ENCODE measurements at places on chromosomes 1 and 21. TPM values are rescaled to one million over a fixed set of nuclear protein-coding genes. Genes with fewer than 3 reads are reported as not detected.

LCE1A gene
- total RNA-seq = not detected

FAM78B gene
- total RNA-seq = 0.81 TPM

NLRP3 gene
- total RNA-seq = 5.1 TPM

INPP5B gene
- total RNA-seq = 44.2 TPM

FOXD3 gene
- 0.14 TPM for total RNA-seq

GSTM4 gene
- total RNA-seq = 15.7 TPM

C4BPB gene
- total RNA-seq = 3.7 TPM

SPATC1L gene
- total RNA-seq = 3.2 TPM

SH3D21 gene
- 5.6 TPM for total RNA-seq

RNU1-4 gene
- total RNA-seq = under 0.01 TPM

SLC26A9 gene
- total RNA-seq = 1.1 TPM

DNA sequence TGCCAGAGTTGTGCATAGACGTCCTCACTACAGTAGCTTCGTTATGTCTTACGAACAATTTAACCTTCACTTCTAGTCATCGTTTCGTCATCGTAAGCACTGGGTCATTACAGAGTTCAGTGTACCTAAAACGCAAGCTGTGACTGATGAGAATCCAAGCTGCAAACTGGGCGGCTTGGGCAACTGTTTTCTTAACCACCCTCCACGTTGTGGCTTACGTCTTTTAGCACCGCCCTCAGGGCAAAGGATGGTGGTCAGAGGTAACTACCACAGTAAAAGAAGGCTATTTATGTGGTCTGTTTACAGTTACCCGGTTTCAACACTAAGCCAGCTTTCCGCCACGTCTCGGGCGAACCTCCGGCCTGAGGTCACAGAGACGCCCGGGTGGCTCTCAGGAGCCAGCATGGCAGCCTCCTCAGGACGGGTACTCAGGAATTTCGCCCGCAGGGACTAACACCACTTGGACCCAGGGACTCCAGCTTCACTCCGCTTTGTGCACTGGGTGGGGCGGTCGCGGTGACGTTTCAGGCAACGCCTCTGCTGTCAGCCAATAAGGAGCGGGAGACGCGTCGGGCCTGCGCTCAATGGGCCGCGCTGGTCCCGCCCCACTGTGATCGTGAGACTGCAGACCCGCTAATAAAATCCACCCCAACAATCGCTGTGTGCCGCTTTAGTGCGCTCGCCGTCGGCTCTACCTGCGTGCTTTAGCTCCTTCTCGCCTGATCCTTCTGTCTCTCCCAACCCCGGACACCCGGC is at the start of gene CTH:
CTH (plus strand) TSS at position 665 of the 756 bp plus-strand sequence. CDS start 148 bp downstream, outside the sequence.
- peak; percentile 91 for DNase-seq

GRCh38 chr1:156241311-156241811 is 623 bp upstream of the BGLAP start:
- no peak for DNase-seq

- no peak for DNase-seq
Measured at GRCh38 chr1:198088360-198089071, 68.3 kb upstream of the NEK7 start.

DNA sequence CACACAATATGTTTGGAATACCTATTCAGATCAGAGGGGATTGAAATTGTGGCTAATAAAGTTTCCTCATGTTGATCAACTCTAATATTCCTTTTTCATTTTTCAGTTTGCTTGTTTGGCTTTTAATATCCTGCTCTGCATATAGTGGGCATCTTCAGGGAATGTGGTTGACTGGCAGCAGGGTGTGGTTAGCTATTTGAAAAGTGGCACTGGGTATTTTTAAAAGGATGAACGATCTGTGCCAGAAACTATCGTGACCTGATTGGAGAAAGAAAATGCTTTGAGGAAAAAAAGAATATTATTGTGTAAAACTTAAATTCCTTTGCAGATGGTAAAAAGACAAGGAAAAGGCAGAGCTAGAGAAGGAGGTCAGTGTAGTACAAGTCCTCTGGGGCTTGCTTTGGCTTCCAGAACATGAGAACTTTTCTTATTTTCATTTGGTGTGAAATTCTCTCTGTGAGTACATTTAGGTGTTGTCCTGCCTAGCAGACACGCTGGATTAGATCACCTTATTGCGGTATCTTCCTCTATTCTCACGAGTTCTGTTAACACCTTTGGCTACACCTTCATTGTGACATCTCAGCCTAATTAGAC is 329.7 kb upstream of the SNX7 start:
- DNase-seq = no peak

GRCh38 chr1:233261206-233261605 is 34.3 kb downstream of the PCNX2 start:
- DNase-seq = no peak

- DNase-seq = no peak
Measured at GRCh38 chr1:200895801-200896530, 1.3 kb downstream of the INAVA start.

DNA sequence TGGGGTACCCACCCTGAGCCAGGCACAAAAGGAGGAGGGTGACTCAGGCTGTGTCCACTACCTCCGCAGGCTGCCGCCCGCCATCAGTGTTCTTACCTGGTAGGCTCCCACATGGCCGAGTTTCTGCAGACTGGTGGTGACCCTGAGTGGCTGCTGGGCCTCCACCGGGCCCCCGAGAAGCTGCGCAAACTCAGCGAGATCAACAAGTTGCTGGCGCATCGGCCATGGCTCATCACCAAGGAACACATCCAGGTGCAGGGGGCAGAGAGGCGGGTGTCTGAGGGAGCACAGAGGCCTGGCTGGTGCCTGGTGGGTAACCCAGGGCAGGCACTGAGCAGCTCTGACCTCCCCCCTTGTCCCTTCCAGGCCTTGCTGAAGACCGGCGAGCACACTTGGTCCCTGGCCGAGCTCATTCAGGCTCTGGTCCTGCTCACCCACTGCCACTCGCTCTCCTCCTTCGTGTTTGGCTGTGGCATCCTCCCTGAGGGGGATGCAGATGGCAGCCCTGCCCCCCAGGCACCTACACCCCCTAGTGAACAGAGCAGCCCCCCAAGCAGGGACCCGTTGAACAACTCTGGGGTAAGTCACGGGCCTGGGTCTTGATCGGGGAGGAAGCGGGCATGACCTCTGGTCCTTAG is 13.0 kb downstream of the SESN2 start:
- DNase-seq = no peak

- DNase-seq = no peak
Measured at GRCh38 chr1:82371844-82372498, 571.2 kb downstream of the ADGRL2 start.

- no peak for DNase-seq
Measured at GRCh38 chr1:21636029-21636428, 33.1 kb downstream of the RAP1GAP start.

GRCh38 chr1:87644033-87644578 is 315.4 kb downstream of the LMO4 start:
- DNase-seq = no peak

- DNase-seq = no peak
Measured at GRCh38 chr1:13976485-13976884, 276.5 kb downstream of the PRDM2 start.
